ENCODE measurements at places on chromosomes 2 and 18.

DNA sequence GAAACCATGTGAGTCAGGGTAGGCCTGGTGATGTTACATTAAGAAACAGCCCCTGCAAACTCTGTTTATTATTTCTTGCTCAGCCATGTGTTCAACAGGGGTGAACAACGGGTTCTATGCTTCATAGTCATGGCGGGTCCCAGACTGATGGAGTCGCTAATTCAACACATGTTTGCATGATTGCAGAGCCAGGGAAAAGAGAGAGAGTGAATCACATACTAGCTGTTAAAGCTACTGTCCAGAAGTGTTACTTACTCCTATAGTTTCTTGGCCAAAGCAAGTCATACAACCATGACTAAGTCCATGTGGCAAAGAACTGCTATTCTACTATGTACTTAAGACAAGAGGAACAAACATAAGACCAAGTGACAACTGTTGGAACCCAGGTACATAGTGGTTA is 241.2 kb upstream of the SKOR2 start:
- DNase-seq = no peak

DNA sequence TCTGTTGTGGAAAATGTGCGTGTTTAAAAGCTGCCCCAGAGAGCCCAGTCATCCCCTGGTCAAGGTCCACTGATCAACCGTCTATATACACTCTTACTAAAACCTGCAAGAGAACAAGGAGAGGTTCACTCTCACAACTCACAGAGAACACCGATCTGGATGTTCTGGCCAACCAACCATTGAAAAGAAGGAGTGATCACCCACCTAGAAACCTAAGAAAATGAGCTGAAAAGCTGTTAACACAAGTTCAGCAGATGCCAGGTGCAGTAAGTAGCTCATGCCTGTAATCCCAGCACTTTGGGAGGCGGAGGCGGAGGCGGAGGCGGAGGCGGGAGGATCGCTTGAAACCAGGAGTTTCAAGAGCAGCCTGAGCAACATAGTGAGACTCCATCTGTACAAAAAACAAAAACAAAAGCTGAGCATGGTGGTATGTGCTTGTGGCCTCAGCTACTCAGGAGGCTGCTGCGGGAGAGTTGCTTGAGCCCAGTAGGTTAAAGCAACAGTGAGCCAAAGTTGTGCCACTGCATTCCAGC is 14.5 kb downstream of the ATG16L1 start:
- no peak for DNase-seq

DNA sequence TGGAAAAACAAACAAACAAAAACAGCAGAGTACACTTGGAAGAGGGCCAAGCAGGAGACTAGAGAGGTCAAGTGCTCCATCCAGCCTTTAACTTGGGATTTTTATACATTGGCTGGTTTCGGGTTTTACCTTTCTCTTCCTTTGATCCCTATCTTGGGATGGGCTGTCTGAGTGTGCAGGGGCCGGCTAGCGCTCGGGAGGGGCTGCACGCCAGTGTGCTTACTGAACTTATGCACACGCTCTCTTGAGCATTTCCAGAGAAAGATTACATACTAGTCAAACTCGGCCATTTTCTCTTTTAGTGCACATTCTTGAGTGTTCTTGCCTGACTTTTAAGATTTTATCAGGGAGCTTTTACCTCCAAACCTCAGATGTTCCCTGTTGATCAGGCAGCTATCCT is 707.8 kb downstream of the DSC3 start:
- no peak for DNase-seq

GRCh38 chr2:190404487-190404886 is 3.7 kb upstream of the MFSD6 start:
- DNase-seq = no peak

DNA sequence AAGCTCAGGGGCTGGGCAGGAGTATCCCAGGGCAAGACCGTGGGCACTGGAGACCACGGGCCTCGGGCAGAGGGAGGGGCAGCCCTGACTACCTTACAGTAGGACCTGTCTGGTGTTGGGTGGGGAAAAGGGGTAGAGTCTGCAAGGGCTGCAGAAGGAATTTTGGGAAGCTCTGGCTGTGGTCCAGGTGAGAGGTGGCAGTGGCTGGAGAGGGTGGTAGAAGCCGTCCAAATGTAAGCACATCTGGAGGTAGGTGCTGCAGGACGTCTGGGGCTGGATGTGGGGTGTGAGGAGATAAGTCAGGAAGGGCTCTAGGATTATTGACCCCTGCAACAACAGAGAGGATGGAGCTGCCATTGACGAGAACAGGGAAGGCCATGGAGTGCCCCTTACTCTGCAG is 486.7 kb downstream of the EIPR1 start:
- DNase-seq = no peak

DNA sequence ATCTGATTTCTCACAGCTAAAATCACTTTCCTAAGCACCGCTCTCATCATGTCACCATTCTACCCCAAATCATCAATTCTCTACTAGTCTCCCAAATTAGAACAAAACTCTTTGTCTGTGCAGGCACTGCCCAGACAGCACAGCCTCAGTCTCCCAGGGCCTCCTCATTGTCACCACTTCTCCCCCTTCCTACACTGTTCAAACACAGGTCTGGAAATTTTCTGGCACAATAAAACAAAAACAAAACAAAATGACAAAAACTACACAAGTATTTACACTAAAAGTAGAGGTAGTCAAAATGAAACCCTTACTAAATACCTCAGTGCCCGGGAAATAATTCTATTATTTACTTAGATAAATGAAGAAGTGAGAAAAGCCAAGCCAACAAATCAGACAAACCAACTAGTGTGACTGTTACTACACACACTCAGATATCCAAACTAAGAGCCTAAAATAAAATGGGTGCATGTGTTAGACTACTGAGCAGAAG is 156.2 kb upstream of the DNMT3A start:
- DNase-seq = no peak

DNA sequence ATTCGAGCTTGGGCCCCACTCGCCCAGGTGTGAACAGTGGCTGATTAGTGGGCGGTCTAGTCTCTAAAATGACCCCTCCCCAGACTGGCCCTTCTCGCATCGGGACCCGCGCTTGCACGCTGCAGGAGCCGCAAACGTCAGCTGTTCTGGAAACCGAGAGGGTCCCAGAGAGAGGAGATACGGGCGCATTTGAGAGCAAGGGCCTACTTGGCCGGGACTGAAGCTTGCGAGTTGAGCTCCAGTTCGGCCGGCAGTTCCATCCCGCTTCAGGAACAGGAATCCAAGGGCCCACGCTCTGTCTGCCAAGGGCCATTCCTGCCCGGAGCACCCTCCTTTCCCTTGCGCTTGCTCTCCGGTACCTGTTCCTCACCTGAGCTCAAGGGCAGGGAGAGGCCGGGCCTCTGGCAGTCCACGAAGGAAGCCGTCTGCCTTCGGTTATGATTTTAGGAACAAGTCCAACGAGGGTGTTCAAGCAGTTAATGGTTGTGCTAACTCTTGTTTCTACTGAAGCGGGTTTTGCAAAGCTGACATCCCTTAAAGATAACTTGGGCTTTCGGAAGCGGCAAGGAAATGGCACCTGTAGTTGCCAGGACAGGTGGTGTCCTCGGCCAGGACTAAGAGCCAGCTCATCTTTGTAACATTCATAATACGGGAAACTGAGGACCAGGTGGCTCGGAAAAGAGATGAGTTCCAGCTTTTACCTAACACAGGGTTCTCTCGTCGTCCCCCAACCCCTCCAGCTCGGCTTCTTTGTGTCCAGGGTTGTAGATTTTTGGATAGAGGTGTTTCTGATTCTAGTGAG is 3.9 kb upstream of the DLX1 start:
- no peak for DNase-seq

DNA sequence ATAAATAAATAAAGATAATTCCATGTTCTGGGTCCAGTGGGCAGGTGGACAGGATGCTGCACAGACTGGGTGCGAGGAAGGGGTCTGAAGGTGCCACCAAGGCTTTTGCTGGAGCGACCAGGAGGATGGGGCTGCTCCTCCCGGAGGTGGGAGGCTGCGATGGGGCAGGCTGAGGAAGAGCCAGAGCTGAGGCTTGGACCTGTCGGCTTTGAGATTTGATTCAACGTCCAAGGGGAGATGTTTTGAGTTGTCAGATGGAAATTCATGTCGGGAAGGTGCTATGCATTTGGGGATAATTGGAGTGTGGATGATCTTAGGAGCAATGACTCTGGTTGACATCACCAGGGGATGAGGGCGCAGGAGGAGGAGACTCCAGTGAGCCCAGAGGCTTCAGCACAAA is 11.7 kb downstream of the ALLC start:
- no peak for DNase-seq

All from C1 segment of cervical spinal cord (tissue), 14 donors.